ENCODE measurements at places on chromosomes 2 and 18.

- DNase-seq: no peak
- no peaks in the 10 kb centered on the region for H3K4me1 ChIP-seq
- no peak overlapping the region for H3K27ac ChIP-seq
- no peaks in the 10 kb centered on the region for H3K27me3 ChIP-seq
- no peak overlapping the region for H3K4me3 ChIP-seq
- H3K36me3 ChIP-seq: no peaks in the 10 kb centered on the region
These were observed 123.6 kb downstream of the DNAH7 start for GRCh38 chr2:195945056-195945455.

DNA sequence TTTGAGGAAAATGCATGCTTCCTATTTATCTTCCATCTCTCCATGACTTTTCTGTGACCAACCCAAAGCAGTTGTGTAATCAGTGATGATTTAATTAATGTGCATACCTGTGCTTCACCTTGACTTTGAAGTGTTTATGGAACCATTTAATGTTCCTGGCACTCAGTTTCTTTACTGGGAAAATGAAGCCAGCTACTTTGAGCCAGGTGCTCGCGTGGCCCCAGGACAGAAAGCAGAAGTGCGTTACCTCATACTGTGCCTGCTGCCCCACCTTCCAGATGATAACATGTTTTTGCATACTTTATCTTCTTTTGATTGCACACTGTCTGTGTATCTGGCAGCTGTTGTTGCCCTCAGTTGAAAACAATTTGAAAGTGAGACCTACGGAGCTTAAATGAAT lies 61.3 kb downstream of the PMAIP1 start:
- no peaks in the 10 kb centered on the region for H3K27me3 ChIP-seq
- H3K36me3 ChIP-seq: no peaks in the 10 kb centered on the region
- H3K4me1 ChIP-seq: peaks cover 15% of the 10 kb centered on the region
- no peak for DNase-seq

DNA sequence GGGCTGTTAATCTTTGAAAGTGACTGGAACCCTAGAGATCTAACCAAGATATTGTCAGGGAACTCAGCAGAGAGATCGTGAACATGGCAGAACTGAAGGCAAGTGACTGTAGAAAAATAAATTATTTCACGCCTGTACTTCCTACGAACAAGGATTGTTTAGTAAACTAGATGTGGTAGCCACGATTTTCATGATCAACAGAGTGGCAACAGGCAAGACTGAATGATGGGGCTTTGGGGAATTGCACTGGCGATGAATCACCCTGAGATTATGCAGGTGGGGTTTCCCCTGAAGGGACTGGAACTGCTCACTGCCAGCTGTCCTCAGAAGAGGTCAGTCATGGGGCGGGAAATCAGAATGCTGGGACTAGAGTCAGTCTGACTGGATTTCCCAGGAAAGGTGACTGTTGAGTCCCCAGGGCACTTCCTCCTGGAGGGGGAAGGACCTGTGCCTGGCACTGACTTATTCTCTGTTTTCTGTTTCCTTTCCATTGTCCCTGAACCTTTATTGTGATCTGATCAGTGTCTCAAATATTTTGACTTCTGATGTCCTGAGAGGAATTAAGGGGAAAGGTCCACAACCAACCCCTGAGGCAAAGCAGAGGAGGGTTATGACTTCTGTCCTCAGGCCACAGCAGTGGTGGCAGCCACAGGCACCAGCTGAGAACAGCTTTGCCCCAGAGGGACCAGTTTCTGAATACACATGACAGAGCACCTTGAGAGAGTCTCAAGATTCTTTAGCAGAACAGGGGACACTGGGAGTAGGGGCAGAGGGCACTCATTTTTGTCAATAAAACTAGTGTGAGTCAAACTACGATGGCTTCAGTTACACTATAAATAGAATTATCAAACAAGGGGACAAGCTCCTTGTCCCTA lies 70.0 kb downstream of the NAB1 start:
- no peaks in the 10 kb centered on the region for H3K27me3 ChIP-seq
- H3K4me1 ChIP-seq: peaks cover 8% of the 10 kb centered on the region
- no peak overlapping the region for H3K27ac ChIP-seq
- H3K36me3 ChIP-seq: no peaks in the 10 kb centered on the region

- no peak for DNase-seq
- H3K36me3 ChIP-seq: no peaks in the 10 kb centered on the region
- no peaks in the 10 kb centered on the region for H3K27me3 ChIP-seq
- peaks cover 4% of the 10 kb centered on the region for H3K4me1 ChIP-seq
These were observed 99.6 kb upstream of the DDX18 start for GRCh38 chr2:117714745-117715417.

DNA sequence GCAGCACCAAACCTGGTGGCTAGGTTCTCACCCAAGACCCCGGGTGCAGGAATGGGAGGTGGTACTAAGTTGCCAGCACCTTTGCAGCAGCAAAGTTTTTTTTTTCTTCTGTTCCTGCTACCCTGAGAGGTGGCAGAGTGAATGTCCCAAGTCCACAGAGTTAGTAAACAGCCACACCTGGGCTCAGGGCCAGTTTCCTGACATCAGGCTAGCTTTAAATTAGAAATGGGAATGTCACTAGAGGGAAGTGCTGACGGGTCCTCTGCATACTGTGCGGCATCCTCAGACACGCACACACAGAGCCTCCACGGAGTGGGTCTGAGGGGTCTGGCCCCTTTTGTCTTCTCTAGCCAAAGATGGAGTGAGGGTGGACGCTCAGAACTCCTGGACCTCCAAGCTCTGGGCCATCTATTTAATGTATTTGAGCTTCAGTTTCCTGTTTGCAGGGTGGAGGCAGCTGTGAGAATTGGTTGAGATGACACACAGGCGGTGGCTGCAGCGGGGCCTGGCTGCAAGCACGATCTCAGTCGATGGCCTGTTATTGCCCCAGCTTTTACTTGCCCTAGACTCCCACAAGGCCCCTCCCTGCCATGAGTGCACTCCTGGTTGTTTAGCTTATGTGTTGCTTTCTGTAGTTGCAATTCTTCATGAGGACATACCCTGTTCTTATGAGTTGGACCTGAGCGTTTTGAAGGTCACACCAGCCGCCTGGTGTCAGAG lies 751.4 kb upstream of the HS6ST1 start:
- H3K27me3 ChIP-seq: no peaks in the 10 kb centered on the region
- no peak overlapping the region for H3K27ac ChIP-seq
- H3K4me3 ChIP-seq: no peak overlapping the region
- H3K36me3 ChIP-seq: no peaks in the 10 kb centered on the region
- no peaks in the 10 kb centered on the region for H3K4me1 ChIP-seq
- no peak for DNase-seq

GRCh38 chr2:24771764-24772586 lies 21.2 kb downstream of the PTRHD1 start:
- H3K4me3 ChIP-seq: no peak overlapping the region
- H3K27ac ChIP-seq: peak overlapping the region; percentile 44
- no peaks in the 10 kb centered on the region for H3K27me3 ChIP-seq
- H3K4me1 ChIP-seq: peaks cover 14% of the 10 kb centered on the region
- DNase-seq: no peak

- DNase-seq: no peak
- no peak overlapping the region for H3K27ac ChIP-seq
- H3K36me3 ChIP-seq: peaks cover 12% of the 10 kb centered on the region
- peaks cover 2% of the 10 kb centered on the region for H3K27me3 ChIP-seq
- peaks cover 11% of the 10 kb centered on the region for H3K4me1 ChIP-seq
These were observed 86.9 kb downstream of the TRIB2 start for GRCh38 chr2:12803607-12804006.

DNA sequence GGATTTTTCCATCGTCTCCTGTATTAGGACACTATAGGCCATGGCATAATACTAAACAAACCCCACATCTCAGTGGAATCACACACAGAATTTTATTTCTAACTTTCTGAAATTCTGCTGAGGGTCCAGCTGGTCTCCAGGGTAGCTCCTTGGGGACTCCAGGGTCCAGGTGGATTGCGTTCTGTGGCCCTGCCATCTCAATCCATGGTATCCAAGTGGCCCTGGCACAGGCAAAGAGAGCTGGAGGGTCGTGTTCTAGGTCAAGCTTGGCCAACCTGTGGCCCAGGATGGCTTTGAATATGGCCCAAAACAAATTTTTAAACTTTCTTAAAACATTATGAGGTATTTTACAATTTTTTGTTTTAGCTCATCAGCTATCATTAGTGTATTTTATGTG lies 134.6 kb downstream of the CTIF start:
- no peak overlapping the region for H3K4me3 ChIP-seq
- no peak for DNase-seq
- H3K4me1 ChIP-seq: no peaks in the 10 kb centered on the region
- H3K36me3 ChIP-seq: peaks cover 16% of the 10 kb centered on the region

DNA sequence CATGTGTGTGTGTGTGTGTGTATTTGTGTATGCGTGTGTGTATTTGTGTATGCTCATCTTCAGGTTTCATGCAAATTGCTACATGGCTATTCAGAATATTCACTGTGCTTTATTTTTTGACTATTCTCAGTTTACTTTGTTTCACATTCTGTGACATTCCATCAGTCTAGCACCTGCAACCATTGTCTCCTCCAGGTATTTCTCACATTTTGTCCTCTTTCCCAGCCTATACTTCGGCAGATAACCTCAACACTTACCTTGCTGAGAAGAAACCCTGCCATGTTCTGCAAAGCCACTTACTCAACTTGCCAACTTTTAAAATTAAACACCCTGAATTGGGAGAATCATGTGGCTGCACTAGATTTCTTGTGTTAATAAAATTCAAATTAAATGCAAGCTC lies 135.4 kb upstream of the REG3A start:
- H3K27ac ChIP-seq: no peak overlapping the region
- H3K4me1 ChIP-seq: no peaks in the 10 kb centered on the region
- DNase-seq: no peak

GRCh38 chr2:15826273-15826717 lies 114.1 kb upstream of the MYCN start:
- H3K27me3 ChIP-seq: no peaks in the 10 kb centered on the region
- no peak overlapping the region for H3K27ac ChIP-seq
- peaks cover 16% of the 10 kb centered on the region for H3K4me1 ChIP-seq
- H3K36me3 ChIP-seq: no peaks in the 10 kb centered on the region
- peak; percentile 61 for DNase-seq
- no peak overlapping the region for H3K4me3 ChIP-seq

- DNase-seq: no peak
- H3K27me3 ChIP-seq: no peaks in the 10 kb centered on the region
- peaks cover 14% of the 10 kb centered on the region for H3K4me1 ChIP-seq
- H3K36me3 ChIP-seq: peaks cover 4% of the 10 kb centered on the region
These were observed 197.2 kb downstream of the LDLRAD4 start for GRCh38 chr18:13415736-13416135.

DNA sequence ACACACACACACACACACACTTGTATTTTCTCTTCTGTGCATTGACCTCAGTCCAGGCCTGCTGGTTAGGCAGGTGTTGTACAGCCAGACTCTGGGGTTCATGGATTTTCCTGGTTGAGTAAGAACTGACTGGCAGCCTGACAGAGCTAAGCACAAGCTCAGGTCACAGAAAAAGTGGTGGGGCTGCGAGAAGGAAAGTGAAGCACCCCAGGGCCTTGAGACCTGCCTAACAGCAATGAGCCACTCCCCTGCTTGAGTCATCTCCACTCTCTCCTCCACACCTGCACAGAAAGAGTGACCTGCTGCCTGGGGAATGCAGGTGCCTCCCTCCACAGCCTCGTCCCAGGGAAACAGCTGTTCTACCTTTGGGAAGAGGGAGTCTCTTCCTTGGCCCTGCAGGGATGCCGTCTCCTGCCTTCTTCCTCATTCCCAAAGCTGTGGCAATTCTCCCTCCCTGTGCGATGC lies 91.4 kb upstream of the LGALSL start:
- no peak for DNase-seq
- H3K36me3 ChIP-seq: no peaks in the 10 kb centered on the region
- H3K4me1 ChIP-seq: peaks cover 31% of the 10 kb centered on the region
- peaks cover 2% of the 10 kb centered on the region for H3K27me3 ChIP-seq
- H3K27ac ChIP-seq: no peak overlapping the region

DNA sequence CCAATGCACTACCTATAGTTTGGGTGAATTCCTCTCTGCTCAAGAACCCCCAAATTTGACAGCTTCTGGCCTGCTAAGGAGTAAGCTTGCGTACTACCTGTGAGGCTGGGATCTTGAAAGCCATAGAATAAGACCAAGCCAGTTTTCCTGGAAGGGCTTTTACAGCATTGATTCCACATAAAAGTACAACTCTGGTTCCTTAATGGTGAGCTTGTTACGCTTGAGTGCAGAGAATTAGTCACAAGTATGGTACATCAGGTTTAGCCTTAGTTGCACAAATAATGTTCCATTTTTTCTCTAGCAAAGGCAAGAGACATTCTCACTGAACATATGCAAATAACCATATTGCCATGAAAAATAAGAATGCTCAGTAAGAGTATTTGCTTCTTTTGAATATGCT lies 39.1 kb upstream of the STK39 start:
- H3K27ac ChIP-seq: no peak overlapping the region
- H3K27me3 ChIP-seq: no peaks in the 10 kb centered on the region
- no peak overlapping the region for H3K4me3 ChIP-seq
- H3K4me1 ChIP-seq: no peaks in the 10 kb centered on the region
- H3K36me3 ChIP-seq: no peaks in the 10 kb centered on the region

DNA sequence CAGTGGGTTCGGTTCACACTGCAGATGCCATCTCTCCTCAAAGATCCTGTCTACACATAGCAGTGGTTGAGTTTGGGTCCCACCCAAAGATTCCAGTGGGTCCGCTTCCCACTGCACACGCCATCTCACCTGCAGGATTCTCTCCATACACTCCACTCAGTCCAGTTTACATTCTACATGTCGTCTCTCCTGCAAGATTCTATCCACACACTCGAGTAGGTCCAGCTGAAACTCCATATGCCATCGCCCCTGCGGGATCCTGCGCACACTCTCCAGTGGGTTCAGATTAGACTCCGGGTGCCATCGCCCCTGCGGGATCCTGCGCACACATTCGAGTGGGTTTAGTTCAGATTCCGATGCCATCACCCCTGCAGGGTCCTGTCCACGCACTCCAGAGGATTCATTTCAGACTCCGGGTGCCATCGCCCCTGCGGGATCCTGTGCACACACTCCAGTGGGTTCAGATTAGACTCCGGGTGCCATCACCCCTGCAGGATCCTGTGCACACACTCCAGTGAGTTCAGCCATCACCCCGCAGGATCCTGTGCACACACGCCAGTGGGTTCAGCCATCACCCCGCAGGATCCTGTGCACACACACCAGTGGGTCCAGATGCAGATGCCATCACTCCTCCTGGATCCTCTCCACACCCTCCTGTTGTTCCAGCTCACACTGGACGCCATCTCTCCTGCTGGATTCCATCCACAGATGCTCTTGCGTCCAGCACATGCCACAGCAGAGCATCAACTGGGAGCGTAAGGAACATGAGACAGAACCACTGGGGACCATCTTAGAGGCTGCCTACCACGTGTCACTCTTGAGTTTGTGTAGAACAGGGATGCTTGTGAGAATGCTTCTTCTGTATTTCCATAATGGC lies 3.0 kb upstream of the PXDN start:
- peaks cover 47% of the 10 kb centered on the region for H3K27me3 ChIP-seq
- DNase-seq: no peak
- H3K36me3 ChIP-seq: peaks cover 2% of the 10 kb centered on the region

GRCh38 chr2:18378020-18378653 lies 182.3 kb downstream of the RDH14 start:
- H3K4me1 ChIP-seq: no peaks in the 10 kb centered on the region
- peak; percentile 37 for DNase-seq
- H3K4me3 ChIP-seq: no peak overlapping the region
- H3K27me3 ChIP-seq: no peaks in the 10 kb centered on the region
- H3K27ac ChIP-seq: no peak overlapping the region

- no peak overlapping the region for H3K4me3 ChIP-seq
- no peaks in the 10 kb centered on the region for H3K4me1 ChIP-seq
- no peaks in the 10 kb centered on the region for H3K27me3 ChIP-seq
- no peaks in the 10 kb centered on the region for H3K36me3 ChIP-seq
These were observed 27.1 kb upstream of the ELOA2 start for GRCh38 chr18:47062471-47062870.

All from WTC11 (cell line).